GM23248 (cell line): ENCODE measurements at places on chromosomes 5 and 9. TPM values are rescaled to one million over a fixed set of nuclear protein-coding genes. Genes with fewer than 3 reads are reported as not detected.
A peak's percentile ranks its signal among the peaks of the same experiment; 100 is the strongest.

Gene RECK
- 113 and 127 TPM in 2 replicates for total RNA-seq

Gene MYMK
- total RNA-seq = not detected in 2 replicates

Gene SPATA9
- total RNA-seq = 0.22 TPM in 1 of 2 replicates, not detected in the other

Gene WNK2
- not detected in 2 replicates for total RNA-seq

Gene PRSS3
- 15.1 and 30.7 TPM in 2 replicates for total RNA-seq

Gene C9orf50
- 0.32 TPM in 1 of 2 replicates, not detected in the other for total RNA-seq

DNA sequence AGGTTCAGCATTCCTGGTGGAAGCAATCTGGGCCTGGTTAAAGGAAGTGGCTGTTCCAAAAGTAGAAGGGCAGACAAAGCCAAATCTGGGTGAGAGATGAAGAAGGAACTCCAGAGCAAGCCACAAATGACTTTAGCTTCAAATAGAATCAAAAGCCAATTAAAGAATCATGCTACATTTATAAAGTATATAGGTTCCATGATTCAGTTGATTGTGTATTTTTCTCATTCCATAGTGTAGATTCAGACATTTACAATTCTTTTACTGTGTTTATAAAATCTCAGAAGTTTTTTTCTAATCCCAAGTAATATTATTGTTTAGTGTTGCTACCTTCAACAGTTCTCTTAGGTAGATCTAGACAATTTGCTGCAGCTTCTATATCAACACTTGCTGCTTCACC lies 262.0 kb downstream of the PLK2 start:
- no peaks in the 10 kb centered on the region for H3K27me3 ChIP-seq
- no peaks in the 10 kb centered on the region for H3K36me3 ChIP-seq
- H3K27ac ChIP-seq = no peak overlapping the region
- H3K4me3 ChIP-seq = no peak overlapping the region

DNA sequence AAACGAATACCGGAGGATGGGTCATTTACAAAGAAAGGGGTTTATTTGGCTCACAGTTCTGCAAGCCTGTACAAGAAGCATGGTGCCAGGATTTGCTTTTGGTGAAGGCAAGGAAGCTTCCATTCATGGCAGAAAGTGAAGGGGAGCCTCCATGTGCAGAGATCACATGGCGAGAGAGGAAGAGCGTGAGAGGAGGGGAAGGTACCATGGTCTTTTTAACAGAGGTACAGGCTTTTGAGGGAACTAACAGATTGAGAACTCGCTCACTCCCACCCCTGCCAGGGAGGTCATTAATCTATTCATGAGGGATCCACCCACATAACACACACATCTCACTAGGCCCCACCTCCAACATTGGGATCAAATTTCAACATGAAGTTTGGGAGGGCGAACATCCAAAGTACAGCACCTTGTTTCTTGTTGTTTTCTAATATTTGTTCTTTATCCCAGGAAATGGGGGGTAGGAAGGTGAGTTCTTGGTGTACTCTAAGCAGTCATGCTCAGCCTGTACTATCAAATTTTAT lies 18.5 kb downstream of the TMC1 start:
- H3K36me3 ChIP-seq = no peaks in the 10 kb centered on the region
- H3K27me3 ChIP-seq = no peaks in the 10 kb centered on the region
- DNase-seq = peak; percentile 18
- no peak overlapping the region for H3K4me3 ChIP-seq
- H3K4me1 ChIP-seq = peaks cover 29% of the 10 kb centered on the region

DNA sequence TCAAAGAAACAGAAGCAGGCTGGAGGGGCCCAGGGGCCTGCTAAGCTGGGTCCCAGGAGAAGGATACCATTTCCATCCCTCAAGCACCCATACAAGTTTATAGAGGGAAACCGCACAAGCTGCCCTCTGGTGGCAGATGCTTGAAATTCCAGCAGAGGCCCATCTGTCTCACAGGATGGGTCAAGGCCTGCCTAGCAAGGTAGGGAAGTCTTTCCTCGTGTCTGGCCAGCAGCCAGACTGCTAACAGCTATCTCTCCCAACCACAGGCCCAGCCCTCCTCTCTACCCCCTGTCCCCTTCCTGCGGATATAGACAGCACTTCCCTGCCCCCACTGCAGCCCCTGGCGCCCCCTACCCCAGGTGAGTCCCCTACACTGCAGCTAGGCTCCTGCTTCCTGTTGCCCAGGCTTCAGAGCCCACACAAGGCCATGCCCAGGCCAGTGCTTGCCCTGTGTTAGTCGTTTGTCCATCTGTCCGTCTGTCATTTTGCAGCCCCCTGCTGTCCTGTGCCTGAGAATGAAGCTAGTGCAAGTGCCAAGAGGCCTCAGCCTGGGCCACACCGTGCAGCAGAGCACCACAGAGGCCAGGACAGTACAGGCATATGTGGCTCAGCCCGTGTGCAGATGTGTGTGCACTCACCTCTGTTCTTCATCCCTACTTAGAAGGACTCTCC lies 26.2 kb downstream of the TCF7 start:
- no peak overlapping the region for H3K4me3 ChIP-seq
- no peaks in the 10 kb centered on the region for H3K27me3 ChIP-seq
- DNase-seq = peak; percentile 83
- H3K36me3 ChIP-seq = peaks cover 9% of the 10 kb centered on the region
- H3K27ac ChIP-seq = no peak overlapping the region

- H3K4me3 ChIP-seq = no peak overlapping the region
- no peaks in the 10 kb centered on the region for H3K27me3 ChIP-seq
- no peaks in the 10 kb centered on the region; the same call in 1 of the 2 replicates for H3K36me3 ChIP-seq
- no peak overlapping the region for H3K27ac ChIP-seq
Measured at GRCh38 chr5:116306846-116307245, 222.0 kb downstream of the COMMD10 start.

DNA sequence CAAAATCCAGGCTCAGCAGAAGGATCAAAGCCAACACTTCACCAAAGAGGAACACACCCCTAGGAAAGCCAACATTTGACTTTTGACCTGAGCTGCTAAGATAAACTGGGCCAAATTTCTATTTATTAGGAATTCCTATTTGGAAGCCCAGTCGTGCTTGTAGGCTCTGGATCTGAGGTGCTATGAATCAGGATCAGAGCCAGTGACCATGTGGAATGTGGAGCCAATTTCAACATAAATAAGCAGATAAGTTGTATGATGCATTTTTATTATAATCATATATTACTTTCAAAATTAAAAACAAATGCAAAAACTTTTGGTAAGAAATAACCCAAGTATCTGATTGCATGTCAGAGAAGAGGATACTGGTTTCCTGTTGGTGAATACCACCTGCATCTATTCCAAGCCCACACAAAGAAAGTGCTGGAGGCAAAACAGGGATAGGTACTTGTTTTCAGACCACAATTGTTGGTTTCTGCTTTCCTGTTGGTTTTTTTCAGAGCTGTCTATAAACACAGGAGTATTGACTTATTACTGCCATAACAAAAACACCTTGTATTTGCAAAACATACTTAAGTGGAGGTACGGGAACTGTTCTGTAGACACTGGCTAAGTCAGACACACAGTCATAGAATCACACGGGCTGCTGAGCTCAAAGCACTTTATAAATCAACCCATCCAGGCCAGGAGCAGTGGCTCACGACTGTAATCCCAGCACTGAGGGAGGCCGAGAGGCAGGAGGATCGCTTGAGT lies 52.8 kb downstream of the ARL15 start:
- H3K36me3 ChIP-seq = no peaks in the 10 kb centered on the region
- no peaks in the 10 kb centered on the region for H3K4me1 ChIP-seq
- peak; percentile 15 for DNase-seq
- H3K27ac ChIP-seq = no peak overlapping the region

GRCh38 chr5:173051746-173052145 lies 4.4 kb upstream of the CREBRF start:
- H3K27ac ChIP-seq = no peak overlapping the region
- H3K4me1 ChIP-seq = peaks cover 18% of the 10 kb centered on the region
- H3K27me3 ChIP-seq = no peaks in the 10 kb centered on the region
- no peaks in the 10 kb centered on the region for H3K36me3 ChIP-seq
- H3K4me3 ChIP-seq = 0 out of 2 replicates have a peak overlapping the region, but pooled peaks have one; percentile 6

- H3K4me1 ChIP-seq = no peaks in the 10 kb centered on the region
- H3K4me3 ChIP-seq = no peak overlapping the region
- no peaks in the 10 kb centered on the region for H3K27me3 ChIP-seq
- no peak overlapping the region for H3K27ac ChIP-seq
- no peaks in the 10 kb centered on the region for H3K36me3 ChIP-seq
Measured at GRCh38 chr5:80895523-80895922, 64.6 kb upstream of the RASGRF2 start.

- peak; percentile 74 for DNase-seq
- no peak within 1 kb of the TSS for H3K27ac ChIP-seq
- H3K36me3 ChIP-seq = no peaks in the 10 kb centered on the region
- H3K4me1 ChIP-seq = no peaks in the 10 kb centered on the region
Measured at GRCh38 chr5:76715736-76716455, at the start of gene F2R. F2R (plus strand) TSS chr5:76716126; CDS start chr5:76716308, 182 bp downstream.

DNA sequence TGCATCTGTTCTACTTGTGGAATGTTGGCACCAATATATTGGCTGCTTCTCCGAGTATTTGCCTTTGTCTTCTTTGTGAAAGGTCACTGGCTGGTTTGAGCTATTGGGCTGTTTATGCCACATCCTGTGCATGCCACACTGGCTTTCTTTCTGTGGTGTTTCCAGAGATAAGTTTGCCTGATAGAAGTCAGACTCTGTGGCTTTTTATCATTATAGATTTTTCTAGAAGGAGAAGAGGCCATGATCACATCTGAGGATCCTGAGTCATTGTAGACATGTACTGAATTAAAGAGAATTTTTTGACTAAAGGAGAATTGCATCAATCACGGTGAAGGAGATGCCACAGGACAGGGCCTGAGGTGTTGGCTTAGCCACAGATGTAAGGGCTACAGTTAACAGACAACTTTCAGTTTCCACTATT lies 26.5 kb upstream of the CDKN2B start:
- peak; percentile 12 for DNase-seq
- H3K36me3 ChIP-seq = no peaks in the 10 kb centered on the region
- H3K27ac ChIP-seq = no peak overlapping the region
- peaks cover 36% of the 10 kb centered on the region for H3K4me1 ChIP-seq
- H3K27me3 ChIP-seq = no peaks in the 10 kb centered on the region

- no peaks in the 10 kb centered on the region for H3K4me1 ChIP-seq
- H3K4me3 ChIP-seq = no peak overlapping the region
- H3K27ac ChIP-seq = no peak overlapping the region
- no peak for DNase-seq
- H3K36me3 ChIP-seq = no peaks in the 10 kb centered on the region
- H3K27me3 ChIP-seq = no peaks in the 10 kb centered on the region
Measured at GRCh38 chr5:145050181-145050580, 785.0 kb downstream of the PRELID2 start.

DNA sequence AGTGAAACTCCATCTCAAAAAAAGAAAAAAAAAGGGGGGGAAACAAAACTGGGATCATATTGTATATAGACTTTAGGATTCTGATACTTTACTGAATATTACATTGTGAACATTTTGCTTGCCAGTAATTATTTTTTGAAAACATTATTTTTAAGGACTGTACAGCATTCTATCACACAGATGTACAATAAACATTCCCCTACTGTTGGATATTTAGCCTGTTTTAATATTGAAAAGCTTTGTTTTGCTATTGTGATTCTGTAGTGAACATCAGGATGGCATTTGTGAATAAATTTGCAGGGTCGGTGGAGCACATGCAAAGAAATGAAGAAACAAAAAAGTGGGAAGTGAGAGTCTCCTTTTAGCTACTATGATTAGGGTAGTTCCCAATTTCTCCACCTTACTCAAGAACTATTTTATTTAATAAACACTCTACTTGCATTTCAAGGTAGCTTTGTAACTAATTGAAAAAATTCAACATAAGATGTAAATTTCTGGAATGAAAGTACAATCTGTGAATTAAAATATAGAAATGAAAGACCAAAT lies 18.7 kb downstream of the RASGRF2 start:
- H3K4me3 ChIP-seq = no peak overlapping the region
- H3K27ac ChIP-seq = no peak overlapping the region
- no peaks in the 10 kb centered on the region for H3K4me1 ChIP-seq
